Mesothelial cell of epicardium (in vitro differentiated cells): ENCODE measurements at places on chromosomes 1 and 21. TPM values are rescaled to one million over a fixed set of nuclear protein-coding genes. Genes with fewer than 3 reads are reported as not detected.

The LY9 gene
- not detected in 3 replicates for total RNA-seq

DNA sequence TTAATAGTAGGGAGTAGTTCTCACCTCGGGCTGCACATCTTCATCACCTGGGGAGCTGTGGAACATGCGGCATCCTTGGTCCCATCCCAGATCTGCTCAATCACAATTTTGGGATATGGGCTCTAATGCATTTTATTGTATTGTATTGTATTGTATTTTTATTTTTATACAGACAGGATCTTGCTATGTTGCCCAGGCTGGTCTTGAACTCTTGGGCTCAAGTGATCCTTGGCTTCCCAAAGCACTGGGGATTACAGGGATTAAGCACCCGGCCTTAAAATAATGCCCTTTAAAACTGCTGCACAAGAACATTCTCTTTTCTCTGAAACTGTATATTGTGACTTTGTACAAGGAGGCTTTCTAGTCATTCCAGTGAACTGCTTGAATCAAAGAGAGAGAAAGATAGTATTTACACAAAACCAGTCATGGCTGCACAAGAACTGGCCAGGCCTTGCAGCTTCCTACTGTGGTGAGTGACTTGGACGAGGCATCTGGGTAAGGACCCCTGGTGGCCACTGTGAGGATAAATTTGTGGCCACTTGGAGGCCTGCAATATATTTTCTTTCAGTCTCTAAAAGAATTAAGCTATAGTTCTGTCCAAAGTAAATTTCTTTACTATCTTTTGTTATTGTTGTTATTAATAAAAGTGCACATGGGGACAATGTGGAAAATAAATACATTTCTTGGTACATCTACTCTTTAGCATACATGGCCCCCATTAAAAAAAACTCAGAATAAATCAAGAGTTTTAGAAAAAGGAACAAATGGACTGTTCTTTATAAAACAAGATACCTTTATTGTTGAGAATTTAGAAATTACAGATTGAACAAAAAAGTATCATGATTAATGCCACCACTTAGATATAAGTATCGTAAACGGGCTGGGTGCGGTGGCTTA, 48.0 kb downstream of the TBCE start:
- DNase-seq, result no peak

GRCh38 chr21:35399002-35399530, 350.0 kb upstream of the RUNX1 start:
- DNase-seq, result no peak

The WNT3A gene
- 0.09 to 0.16 TPM in 2 of 3 replicates, not detected in the other for total RNA-seq

The DCDC2B gene
- total RNA-seq, result 0.11 TPM in 1 of 3 replicates, not detected in the others

The ASPM gene
- 17.6 to 18.1 TPM (median 17.7 TPM) in 3 replicates for total RNA-seq

- DNase-seq, result no peak
Observed at GRCh38 chr1:166900987-166901386, 24.9 kb upstream of the TADA1 start.

DNA sequence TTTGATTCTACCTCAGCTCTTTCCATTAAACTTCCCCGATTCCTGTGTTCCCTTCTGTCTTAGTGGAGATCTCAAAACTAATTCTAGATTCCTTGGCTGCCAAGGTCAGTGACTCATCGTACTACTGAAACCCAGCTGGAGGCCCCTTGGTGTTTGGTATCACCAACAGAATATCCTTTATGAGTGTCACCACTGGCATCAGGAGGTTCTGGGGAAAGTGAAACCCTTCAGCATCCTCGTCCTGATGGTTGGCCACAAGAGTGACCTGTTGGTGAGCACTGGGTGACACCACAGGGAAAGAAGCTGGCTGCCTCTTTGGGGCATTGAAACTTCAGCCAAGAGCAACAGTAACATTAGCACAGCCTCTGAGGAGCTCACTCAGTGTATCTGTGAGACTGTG, 9.6 kb downstream of the RAB42 start:
- no peak for DNase-seq

- DNase-seq, result peak; percentile 76
Observed at GRCh38 chr21:25801217-25802014, 66.6 kb downstream of the GABPA start.

The HFM1 gene
- 6.1 to 9.0 TPM (median 7.4 TPM) in 3 replicates for total RNA-seq

DNA sequence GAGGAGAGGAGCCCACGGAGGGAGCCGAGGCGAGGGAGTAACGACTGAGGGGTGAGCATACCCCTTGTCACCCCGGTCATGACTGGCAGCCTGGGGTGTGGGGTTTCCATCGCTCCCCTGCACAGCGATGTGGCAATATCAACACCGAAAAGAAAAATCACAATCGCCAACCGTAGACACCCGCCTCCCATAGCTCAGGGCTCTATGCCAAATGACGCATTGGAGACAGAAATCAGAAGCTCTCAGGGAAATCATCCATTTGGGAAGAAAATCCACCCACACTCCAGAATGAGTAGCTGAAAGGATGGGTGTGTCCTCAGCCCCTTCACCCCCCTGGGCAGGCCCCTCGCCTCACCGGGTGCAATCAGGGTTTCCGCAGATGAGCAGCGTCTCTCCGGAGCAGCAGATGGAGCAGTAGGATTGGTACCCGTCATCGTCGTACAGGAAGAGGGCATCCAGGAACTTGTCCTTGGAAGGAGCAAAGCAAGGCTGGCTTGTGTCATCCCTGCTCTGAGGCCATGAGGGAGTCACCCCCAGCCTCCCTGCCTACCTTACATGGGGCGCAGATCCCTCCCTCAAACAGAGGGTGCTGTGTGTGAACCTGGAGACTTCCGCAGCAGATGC, 2.5 kb downstream of the DNMT3L start:
- DNase-seq, result no peak

GRCh38 chr1:214328770-214329469, 48.0 kb downstream of the SMYD2 start:
- peak; percentile 51 for DNase-seq

DNA sequence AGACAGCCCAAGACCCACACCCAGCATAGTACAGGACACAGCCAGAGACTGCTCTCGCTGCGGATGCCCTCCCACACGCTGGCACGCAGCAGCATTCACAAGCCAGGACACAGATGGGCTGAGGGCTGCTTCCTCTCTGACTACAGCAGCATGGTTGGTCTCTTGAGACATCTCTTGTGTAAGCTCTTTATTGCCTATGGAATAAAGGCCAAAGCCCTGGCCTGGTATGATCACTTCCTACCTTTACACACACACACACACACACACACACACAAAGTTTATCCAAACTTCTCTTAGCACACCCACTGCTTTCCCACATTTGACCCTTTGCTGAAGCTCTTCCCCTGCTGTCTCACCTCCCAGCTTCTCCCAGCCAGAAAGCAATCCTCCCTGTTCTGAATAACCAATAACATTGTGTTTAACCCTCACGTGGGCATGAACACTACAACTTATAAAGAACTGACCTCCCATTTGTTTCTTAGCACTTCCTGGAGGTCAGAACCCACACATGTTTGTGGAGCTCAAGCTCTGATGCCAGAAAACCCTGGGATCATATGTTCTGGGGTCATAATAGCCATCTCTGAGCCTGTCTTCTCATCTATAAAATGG, 1.2 kb upstream of the LUZP1 start:
- no peak for DNase-seq

- no peak for DNase-seq
Observed at GRCh38 chr1:16721871-16722641, 18.3 kb upstream of the RNU1-4 start.

DNA sequence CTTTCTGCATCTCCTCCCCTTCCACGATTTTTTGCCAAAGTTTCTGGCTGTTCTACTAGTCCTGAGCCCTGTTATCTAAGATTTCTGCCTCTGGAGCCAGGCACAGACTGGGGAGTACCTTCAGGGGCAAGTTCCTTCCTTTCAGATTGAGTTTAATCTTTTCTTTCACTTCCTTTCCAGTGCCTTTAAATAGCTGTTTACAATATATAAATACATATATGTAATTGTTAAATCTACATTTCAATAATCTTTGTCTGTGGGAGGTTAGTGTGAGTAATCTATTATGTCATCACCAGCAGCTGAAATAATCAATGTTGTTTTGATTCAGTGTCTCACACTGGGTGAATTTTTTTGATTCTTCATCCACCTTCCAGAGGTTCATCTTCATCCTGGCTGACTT, 31.8 kb downstream of the DIPK1A start:
- DNase-seq, result no peak

- DNase-seq, result no peak
Observed at GRCh38 chr1:230125640-230126528, 58.8 kb downstream of the GALNT2 start.

GRCh38 chr1:222754366-222755139, 17.6 kb downstream of the FAM177B start:
- DNase-seq, result no peak

GRCh38 chr1:26938004-26938658, 16.6 kb downstream of the NUDC start:
- DNase-seq, result no peak

GRCh38 chr1:12475101-12475500, 142.9 kb downstream of the DHRS3 start:
- no peak for DNase-seq

GRCh38 chr1:93717640-93718039, 36.0 kb upstream of the BCAR3 start:
- DNase-seq, result no peak

The SELENBP1 gene
- total RNA-seq, result 51.1 to 58.5 TPM (median 53.3 TPM) in 3 replicates

DNA sequence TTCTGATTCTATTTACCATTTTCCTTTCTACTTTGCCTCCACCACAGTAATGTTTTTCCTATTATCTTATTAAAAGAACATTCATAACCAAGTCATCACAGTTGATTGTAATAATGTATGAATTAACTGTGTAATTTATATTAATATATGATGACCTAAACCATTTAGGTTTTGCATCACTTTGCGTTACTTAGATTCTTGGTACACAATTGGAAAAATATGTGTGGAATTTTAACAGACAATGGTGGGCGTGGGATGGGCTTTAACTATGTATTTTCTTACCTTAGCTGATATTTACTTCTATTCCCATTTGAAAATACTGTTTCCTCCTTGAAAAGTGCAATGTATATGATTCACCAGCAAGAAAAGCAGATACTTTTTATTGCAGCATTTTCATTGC, 3.6 kb downstream of the KRTAP21-3 start:
- no peak for DNase-seq

- no peak for DNase-seq
Observed at GRCh38 chr1:106502659-106503058, 553.8 kb upstream of the PRMT6 start.

- DNase-seq, result no peak
Observed at GRCh38 chr1:154198756-154199562, 7.1 kb upstream of the TPM3 start.

DNA sequence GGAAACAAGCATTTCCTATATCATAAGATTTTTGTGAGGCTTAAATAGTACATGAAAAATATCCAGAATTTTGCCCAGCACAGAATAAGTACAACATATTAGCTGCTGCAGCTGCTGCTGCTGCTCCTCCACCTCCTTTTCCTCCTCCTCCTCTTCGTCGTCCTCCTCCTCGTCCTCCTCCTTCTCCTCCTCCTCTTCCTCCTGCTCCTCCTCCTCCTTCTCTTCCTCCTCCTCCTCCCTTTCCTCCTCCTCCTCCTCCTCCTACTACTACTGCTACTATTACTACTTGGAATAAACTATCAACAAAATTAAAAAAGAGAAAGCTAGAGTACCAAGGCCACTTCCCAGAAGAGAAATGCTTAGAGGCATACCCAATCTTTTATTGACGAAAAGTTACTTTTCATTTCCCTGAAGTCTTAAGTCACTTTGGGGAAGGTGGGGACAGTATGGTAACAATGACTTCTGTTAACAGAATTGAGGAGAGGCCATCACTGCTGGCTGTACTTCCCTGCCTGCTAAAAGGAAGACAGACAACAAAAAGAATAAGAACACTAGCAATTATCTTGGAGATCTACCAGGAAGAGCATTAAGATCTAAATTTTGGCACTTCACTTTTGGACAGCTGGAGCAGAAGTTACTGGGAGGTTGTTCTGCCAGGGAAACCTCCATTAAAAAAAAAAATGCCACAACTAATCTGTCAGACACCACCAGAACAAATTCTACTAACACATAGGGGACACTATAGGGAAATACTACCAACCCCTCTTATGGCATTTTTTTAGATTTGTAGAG, 7.1 kb downstream of the DENND1B start:
- DNase-seq, result no peak

GRCh38 chr21:24217151-24217550, 1390.1 kb downstream of the MRPL39 start:
- no peak for DNase-seq

The CD84 gene
- total RNA-seq, result not detected in 3 replicates

GRCh38 chr1:40531381-40532061, at the start of gene ZNF684:
Gene ZNF684, plus strand, starts transcription at chr1:40531637. Its CDS starts 1,530 bp downstream, at chr1:40533167.
- peak; percentile 73 for DNase-seq

- no peak for DNase-seq
Observed at GRCh38 chr1:109527098-109527811, 12.4 kb upstream of the GPR61 start.

The PADI2 gene
- total RNA-seq, result 0.49 to 0.62 TPM (median 0.52 TPM) in 3 replicates

GRCh38 chr1:171965777-171966176, 124.5 kb downstream of the DNM3 start:
- DNase-seq, result no peak

GRCh38 chr1:54842206-54842915, 41.2 kb upstream of the TTC22 start:
- DNase-seq, result no peak

DNA sequence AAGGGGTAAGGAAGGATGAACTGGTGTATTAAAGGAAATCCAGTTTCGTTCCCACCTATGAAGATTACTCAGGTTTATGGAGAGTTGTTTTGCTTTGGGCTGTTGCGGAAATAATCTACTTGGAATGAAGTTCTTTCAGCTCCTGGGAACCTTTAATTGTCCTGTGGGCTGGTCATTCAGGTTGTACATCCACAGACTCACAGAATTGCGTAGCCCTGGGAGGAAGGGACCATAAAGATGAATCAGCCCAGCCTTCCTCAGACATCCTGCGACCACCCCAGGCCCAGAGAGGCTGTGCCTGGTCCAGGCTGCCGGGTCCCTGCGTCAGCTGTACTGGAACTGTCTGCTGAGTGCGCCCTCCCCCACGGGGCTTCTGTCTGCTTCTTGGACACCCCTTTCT, 72.7 kb downstream of the GALNT2 start:
- no peak for DNase-seq

- DNase-seq, result peak; percentile 75
Observed at GRCh38 chr1:28091043-28091781, 2.8 kb upstream of the EYA3 start.

DNA sequence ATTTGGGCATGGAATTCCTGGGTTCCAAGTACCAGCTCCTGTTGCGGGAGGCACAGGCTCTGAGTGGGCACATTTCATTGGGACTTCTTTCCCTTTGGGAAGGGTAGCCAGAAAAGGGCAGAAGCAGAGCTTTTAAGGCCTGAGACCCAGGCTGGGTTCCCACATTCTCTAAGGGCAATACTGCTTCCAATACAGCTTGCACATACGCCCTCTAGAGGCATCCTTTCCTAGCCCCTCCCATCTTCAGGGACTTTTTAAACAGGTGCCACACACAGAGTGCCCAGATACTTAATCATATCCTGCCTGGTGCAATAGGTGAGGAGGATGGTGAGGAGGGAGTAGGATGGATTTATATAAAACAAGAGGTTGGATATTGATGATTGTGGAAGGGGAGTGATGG, 5.7 kb downstream of the GPR88 start:
- DNase-seq, result no peak

The HES3 gene
- total RNA-seq, result not detected in 3 replicates

- no peak for DNase-seq
Observed at GRCh38 chr1:240109920-240110636, 18.4 kb downstream of the FMN2 start.

The SLAMF8 gene
- not detected in 3 replicates for total RNA-seq

- no peak for DNase-seq
Observed at GRCh38 chr1:6852136-6852890, 67.1 kb downstream of the CAMTA1 start.

The ESPN gene
- 1.2 to 1.6 TPM (median 1.4 TPM) in 3 replicates for total RNA-seq
